ENCODE measurements at places on chromosomes 3 and 15. TPM values are rescaled to one million over a fixed set of nuclear protein-coding genes. Genes with fewer than 3 reads are reported as not detected.

ONECUT1 gene
- not detected for total RNA-seq

CTXN2 gene
- total RNA-seq: not detected

GOLGA6D gene
- total RNA-seq: not detected

CHP1 gene
- 130 TPM for total RNA-seq

CTDSPL gene
- 39.7 TPM for total RNA-seq

ADAMTS7 gene
- total RNA-seq: 30.8 TPM

SUCLG2 gene
- 27.9 TPM for total RNA-seq

KCNAB1 gene
- 0.12 TPM for total RNA-seq

SAMD7 gene
- not detected for total RNA-seq

ITIH4 gene
- not detected for total RNA-seq

CASR gene
- total RNA-seq: not detected

FETUB gene
- total RNA-seq: not detected

DPPA2 gene
- total RNA-seq: not detected

MYO5C gene
- 0.34 TPM for total RNA-seq

ATP13A5 gene
- not detected for total RNA-seq

GPR62 gene
- not detected for total RNA-seq

P2RY14 gene
- not detected for total RNA-seq

BNC1 gene
- total RNA-seq: 10.2 TPM

DUOX1 gene
- total RNA-seq: not detected

EIF4G1 gene
- total RNA-seq: 272 TPM

FEZF2 gene
- total RNA-seq: not detected

CD200R1L gene
- total RNA-seq: not detected

CRABP1 gene
- total RNA-seq: not detected

GXYLT2 gene
- 35.1 TPM for total RNA-seq

ASB14 gene
- not detected for total RNA-seq

INKA1 gene
- total RNA-seq: 11.9 TPM

CGNL1 gene
- 10.2 TPM for total RNA-seq

WDR93 gene
- total RNA-seq: not detected

PPP2R3A gene
- 9.0 TPM for total RNA-seq

SLC25A20 gene
- total RNA-seq: 16.6 TPM

TRIM42 gene
- total RNA-seq: not detected

ALDH1A2 gene
- total RNA-seq: 42.6 TPM

GJD2 gene
- not detected for total RNA-seq

CHST2 gene
- 62.1 TPM for total RNA-seq

CPN2 gene
- total RNA-seq: not detected

TMEM45A gene
- total RNA-seq: 93.9 TPM

CHRNA5 gene
- total RNA-seq: 0.26 TPM

HHLA2 gene
- not detected for total RNA-seq

RPP25 gene
- total RNA-seq: 24.8 TPM

NCKIPSD gene
- total RNA-seq: 20.1 TPM

IGDCC3 gene
- not detected for total RNA-seq

CHDH gene
- total RNA-seq: under 0.01 TPM

EFHB gene
- total RNA-seq: 0.58 TPM

KBTBD13 gene
- total RNA-seq: not detected

TTLL13 gene
- 0.23 TPM for total RNA-seq

CCR8 gene
- total RNA-seq: not detected

SERPINI1 gene
- 1.3 TPM for total RNA-seq
